ENCODE measurements at places on chromosomes 3 and 15.

GRCh38 chr15:101378171-101378755 lies 83.2 kb upstream of the SNRPA1 start:
- no peak for DNase-seq

- no peak for DNase-seq
These were observed 532 bp downstream of the B4GALT4 start for GRCh38 chr3:119240101-119240590.

GRCh38 chr3:132772252-132772651 lies 50.0 kb upstream of the NPHP3 start:
- DNase-seq: no peak

DNA sequence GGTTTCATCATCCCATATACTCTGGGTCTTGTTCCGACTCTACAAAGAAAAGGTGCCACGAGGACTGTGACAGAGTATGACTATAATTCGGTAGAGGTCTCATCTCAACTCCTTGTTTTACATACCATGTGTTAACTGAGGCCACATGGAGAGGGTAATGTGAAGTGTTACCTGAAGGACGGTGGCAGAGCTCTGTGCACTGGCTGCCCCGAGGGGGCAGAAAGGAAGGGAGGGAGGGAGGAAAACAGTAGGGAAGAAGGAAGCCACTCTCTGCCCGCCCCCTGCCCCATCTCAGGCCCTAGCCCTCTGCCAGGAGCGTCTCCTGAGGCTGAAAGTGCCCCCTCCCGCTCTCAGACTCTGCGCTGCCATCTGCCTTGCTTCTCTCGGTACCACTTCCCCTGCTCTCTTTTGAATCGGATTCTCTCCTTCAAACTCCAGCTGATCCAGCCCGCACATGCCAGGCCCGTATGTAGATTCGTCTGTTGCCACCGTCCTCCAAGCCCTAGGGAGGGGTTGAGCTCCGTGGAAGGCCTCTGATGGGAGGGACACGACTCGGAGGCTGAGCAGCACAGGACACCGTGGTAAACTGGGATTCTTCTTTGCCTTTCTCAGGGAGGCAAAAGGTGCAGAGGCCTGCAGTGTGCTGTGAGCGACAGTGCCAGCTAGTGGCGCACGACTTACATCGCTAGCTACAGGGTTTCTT lies 70.5 kb upstream of the ATP10A start:
- peak; percentile 42 for DNase-seq

GRCh38 chr3:130576375-130577266 lies 59.6 kb downstream of the COL6A6 start:
- DNase-seq: no peak

DNA sequence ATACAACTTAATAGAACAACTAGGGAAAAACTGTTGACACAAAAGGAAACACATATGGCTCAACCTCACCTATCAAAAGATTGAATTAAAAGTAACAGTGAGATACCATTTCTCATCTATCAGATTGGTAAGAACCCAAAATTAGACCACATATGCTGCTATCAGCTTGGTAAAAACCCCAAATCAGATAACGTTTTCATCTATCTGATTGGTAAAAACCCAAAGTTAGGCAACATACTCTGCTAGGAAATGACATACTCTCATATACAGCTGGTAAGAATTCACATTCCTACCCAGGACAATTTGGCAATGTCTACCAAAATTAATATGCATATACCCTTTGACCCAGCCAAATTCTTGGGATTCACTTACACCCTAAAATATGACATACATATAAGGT lies 26.3 kb downstream of the NRG4 start:
- no peak for DNase-seq

- DNase-seq: no peak
These were observed 22.8 kb upstream of the SSR3 start for GRCh38 chr3:156577736-156578135.

GRCh38 chr3:159859424-159859823 lies 129.2 kb upstream of the IL12A start:
- no peak for DNase-seq

DNA sequence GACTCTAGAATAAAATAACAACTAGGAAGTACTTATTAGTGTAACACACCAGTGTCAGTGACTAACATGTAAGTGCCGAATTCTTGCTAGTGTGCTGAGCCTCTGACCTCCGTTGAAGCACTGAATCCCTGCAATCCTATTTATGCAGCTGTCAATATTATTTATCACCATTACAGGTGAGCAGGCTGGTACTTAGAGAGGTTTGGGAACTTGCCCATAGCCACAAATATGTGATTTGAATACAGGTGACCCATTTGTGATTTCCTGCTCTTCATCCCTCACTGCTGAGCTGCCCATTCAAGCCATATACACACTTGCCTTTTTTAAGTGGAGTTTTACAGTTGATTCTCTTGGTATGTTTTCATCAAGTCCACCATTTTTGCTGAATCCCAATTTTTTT lies 12.2 kb downstream of the EIF4E3 start:
- no peak for DNase-seq

Data from stimulated activated CD4-positive, alpha-beta T cell treated with anti-CD3 and anti-CD28 coated beads, Interleukin-2, amount 100 ng/mL, for 48 hours (primary cell).